Stimulated activated CD4-positive, alpha-beta T cell treated with anti-CD3 and anti-CD28 coated beads, Interleukin-1b, Interleukin-23, amount 100 ng/mL, for 24 hours (primary cell): ENCODE measurements at places on chromosomes 7 and 10.

DNA sequence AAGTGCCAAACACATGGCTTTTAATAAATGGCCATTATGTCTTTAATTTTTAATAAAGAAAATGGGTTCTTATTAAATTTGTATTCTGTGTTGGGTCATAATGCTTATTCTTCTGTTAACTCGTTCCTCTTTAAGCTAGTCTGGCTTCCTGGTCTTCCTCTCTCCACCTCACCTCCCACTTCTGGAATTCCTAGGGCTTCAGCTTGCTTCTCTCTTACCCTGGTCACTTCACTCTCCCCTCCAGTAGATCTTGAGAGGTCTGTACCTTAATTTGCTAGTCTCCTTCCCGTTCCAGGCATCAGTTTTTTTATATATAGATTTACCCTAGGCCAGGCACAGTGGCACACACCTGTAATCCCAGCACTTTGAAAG, 111.2 kb downstream of the RALA start:
- no peak for DNase-seq

DNA sequence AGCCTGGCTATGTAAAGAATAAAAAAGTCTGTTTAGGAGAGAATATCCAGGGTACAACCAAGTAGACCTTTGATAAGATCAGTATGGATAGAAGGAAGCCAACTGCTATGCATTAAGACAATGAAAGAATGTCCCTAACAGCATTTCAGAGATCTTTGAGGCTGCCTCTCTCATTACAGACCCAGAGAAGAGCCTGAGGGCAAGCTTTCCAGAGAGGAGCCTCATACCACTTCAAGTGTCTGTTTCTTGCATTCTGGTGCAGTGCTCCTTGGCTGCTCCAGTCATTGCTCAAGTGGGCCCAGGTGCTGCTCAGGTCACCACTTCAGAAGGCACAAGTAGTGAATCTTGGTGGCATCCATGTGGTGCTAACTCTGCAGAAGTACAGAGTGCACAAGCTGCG, 514.0 kb downstream of the PLXDC2 start:
- no peak for DNase-seq

GRCh38 chr7:3757059-3757458, 456.0 kb downstream of the SDK1 start:
- no peak for DNase-seq

GRCh38 chr7:41822259-41822817, 119.4 kb upstream of the INHBA start:
- DNase-seq: no peak

DNA sequence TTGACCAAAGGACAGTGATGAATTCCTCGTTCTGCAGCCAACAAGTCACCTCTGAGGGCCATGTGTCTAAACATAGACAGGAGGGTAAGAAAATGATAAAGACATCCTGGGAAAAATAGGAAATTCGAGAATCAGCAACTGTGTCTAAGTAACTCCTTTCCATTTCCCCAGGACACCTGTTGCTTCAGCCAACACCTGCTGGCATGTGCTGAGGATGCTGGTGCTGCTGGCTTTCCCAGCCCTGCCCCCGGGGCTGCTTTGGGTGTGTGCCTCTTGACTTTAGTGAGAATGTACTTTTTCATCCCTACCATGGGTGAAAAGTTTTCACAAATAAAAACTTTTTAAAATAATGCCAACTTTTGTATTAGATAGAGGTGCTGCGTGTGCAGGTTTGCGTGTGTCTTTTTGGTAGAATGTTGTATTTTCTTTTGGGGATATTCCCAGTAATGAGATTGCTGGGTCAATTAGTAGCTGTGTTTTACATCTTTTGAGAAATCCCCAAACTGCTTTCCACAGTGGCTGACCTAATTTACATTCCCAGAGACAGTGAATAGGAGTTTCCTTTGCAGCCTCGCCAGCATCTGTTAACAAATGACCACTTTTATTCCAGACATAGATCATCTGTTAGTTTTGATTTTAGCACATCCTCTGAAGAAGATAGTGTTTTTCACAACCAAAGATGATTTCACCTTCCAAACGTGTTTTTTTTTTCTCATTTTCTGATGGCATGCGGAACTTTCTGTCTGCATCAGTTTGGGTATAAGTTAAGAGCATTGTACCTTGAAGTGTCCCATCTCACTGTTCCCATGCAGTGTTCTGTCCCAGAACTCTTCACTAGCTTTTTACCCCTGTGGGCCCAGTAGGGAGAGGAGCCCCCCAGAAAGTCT, 104.2 kb upstream of the ACBD5 start:
- no peak for DNase-seq

DNA sequence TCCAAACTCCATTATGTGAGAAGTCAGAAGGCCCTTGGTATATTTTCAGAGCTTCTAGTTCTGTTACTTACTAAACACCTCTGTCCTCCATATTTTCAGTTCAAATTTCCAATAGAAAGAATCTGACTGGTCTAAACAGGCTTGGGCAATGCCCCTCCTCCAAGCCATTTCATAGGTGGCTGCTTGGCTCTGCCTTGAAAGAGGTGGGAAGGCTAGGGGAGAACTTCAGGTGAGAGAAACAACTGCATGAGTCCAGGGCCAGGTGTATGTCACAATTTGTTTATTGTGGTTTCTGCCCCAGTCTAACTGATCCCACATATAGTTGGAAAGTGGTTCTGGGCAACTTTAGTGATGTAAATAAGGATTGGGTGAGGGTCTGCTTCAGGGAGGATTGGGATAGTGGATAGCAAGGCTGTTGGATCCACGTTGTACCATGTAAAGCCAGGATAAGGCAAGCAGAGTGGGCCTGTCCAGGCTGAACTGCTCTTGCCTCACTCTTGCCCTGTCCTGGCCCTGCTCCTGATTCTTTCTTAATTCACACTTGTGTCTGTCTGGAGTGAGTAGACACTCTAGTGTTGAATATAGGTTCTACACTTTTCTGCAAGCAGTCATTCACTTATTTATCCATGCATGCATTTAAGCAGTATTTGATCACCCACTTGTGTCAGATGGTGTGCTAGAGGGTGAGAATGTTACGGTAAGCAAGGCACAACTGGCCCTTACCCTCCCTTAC, 67.5 kb upstream of the COMTD1 start:
- no peak for DNase-seq

DNA sequence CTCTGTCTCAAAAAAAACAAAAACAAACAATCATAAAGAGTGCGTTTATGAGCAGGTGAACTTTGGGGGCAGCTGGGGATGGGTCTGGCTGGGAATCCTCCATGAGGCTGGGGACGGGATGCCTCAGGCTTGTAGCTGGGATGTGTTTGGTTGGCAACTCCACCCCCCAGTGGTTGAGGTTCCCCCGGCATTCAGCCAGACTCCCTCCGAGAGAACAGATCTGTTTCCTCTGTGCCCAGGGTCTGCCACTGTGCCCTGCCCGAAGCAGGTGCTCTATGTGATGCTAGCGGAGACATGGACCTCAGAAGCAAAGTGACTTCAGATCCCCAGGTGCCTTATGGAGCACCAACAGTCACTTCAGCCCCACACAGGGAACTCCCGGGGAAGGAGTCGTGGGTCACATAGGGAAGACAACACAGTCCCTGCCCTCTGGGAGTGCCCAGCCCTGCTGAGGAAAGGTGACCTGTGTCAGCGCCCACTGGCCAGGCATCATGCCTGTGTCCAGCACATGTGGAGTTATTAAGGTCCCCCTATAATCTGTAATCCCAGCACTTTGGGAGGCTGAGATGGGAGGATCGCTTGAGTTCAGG, 29.3 kb upstream of the GTF2IRD1 start:
- DNase-seq: no peak

DNA sequence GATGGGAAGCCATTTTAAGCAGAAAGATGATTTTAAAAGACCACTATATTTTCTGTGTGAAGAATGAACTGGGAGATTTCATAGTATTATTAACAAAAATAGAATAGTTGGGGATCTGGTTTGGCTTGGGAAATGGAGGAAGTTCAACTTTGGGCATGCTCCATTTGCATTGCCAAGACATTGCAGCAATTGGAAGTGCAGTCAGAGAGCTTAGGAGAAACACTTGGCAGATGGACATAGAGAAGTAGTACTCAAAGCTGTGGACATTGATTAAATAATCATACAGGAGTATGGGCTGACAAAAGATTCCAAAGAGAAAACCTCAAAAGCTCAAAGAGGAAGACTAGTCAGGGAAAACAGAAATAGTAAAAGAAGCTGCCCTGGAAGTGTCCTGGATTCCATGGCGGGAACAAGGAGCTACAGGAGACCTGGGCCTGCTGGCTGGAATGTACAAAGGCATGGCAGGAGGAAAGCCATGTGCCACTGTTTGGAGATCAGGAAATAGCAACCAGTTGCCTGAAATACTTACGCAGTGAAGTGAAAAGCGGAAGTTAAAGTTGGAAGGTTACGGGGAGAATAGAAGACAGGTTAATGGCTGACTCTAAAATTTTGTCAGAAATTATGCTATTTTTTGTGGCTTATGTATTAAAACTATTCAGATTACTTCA, 93.6 kb upstream of the MXI1 start:
- no peak for DNase-seq

DNA sequence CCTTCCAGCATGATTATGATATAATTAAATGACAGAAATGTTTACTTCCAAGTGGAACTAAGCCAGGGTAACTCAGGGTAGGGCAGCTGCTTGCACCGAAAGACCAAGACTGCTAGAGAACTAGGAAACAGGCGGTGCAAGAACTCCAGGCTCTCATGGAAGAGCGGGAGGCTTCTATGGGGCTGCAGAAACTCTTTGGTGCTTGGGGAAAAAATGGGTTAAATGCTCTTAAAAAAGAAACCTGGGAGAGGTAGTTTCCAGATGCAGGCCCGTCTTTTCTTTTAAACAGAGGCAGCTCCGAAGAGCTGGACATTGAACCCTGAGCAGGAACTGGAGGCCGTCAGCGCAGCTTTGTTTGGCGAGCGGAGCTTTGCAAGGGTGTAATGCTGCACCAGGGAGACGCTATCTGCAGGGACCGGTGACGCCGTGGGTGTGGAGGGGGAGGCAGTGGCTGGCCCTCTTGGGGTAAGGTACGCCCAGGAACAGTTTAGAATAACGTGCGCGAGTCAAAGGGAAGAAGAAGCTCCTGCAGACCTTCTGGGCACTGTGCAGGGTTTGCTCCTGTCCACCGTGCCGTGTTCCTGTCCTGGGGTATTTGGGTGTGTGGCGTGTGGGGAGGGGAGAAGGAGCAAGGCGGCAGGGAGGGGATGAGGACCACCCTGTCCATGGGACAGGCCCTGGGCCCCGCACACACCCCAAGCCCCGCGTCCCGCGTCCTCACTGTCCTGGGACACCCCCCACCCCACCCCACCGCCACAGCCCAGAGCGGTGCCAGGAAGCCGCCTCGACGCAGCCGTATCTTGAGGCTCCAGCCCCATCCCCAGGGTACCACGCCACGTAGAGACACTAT, 59.0 kb downstream of the EGFR start:
- DNase-seq: no peak

DNA sequence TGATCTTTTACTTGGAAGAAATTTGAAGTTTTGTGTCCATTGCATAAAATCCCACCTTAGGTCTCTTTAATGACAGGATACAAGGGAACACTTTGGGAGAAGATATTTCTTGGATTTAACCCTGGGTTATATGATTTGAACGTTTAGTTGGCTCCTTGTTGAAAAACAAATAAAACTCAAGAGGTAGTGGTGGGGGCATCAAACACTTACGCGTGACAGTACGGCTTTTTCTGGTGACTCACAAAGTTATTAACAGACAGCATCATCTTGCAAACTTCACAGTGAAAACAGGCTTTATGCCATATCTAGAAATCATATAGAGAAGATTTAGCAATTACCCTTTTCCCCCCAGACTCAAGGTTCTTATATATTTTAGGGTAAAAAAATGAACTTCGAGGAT, 699 bp downstream of the NRAP start:
- no peak for DNase-seq

GRCh38 chr10:74058071-74058470, 60.2 kb downstream of the VCL start:
- DNase-seq: no peak

DNA sequence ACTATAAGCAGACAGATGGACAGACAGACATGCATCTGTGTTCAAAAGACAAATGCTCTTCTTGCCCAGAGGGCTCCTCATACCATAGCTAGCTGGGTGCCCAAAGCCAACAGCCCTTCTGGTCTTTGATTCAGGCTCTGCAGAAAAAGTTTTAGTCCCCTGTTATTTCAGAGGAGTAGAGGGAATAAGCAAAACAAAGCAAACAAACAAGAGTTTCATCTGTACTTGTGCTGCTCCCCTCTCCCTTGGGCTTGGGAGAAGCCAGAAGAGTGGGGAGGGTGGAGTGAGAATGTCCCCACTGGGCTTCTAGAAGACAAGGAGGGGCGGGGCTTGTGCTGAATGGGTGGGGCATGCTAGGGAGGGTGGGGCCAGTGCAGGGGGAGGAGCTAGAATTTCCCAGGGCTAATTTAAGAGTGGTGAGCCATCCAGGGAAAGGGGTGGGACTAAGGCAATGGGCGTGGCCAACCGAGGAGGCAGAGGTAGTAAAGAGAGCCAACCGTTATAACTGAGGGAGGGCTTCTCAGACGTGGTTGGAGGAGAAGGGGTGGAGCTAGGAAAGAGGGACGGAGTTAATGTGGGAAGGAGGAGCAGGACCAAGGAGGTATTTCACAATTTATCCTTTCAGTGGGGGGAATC, 101.2 kb upstream of the MGMT start:
- no peak for DNase-seq

GRCh38 chr7:32048970-32049491, 21.2 kb downstream of the PDE1C start:
- no peak for DNase-seq

DNA sequence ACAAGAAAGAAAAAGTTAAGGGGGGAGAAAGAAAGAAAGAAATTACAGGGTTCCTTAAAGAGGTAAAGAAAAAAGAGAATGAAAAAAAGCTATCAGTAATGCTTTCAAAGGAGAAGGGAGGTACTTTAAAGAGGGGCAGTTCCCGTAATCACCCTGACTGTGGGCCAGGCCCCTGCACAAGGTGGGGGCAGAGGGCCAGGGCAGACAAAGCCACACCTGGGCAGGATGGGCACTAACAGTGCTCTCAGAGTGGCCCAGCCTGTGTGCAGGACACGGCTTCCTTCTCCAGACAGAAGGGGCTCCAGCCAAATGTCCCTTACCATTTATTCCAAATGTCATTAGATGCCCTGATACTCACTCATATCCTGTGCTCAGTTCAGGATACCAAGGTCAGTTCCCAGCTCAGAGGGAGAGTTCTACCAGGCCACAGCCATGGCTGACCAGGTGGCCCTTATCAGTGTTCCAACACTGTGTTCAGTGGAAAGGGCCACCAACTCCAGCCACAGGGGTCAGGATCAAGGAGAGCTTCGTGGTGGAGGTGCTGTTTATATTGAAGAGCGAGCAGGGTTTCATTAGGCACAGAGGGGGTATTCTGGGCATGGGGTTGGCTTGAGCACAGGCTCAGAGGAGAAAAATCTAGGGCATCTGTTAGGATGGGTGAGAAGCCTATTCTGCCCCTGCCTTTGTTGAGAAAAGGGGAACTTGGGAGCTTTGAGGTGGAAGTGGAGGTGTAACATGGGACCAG, 29.9 kb downstream of the DPCD start:
- no peak for DNase-seq

GRCh38 chr10:129328546-129328945, 138.5 kb upstream of the MGMT start:
- no peak for DNase-seq
